BE2C (cell line): ENCODE measurements at places on chromosomes 7 and 10.

GRCh38 chr10:33279276-33279675, 55.2 kb downstream of the NRP1 start:
- DNase-seq, result peak; percentile 40

GRCh38 chr7:19369806-19370205, 224.6 kb upstream of the FERD3L start:
- no peak for DNase-seq

DNA sequence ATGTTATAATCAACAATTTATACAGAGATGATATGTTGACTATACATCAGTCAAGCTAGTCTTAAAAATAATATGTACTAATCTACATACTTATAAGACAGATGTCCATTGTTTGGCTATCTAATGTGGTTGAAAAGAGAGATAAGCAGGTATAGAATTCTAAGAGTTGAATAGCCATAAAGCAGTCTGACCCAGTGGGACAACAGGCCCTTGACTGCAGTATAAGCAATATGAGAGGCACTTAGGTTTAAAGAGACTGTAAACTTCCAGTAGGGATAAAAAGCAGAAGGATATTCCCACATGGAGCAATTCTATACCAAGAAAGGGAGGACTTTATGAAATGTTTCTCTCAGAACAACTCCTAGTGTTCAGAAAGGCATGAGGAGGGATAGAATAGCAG, 139.3 kb downstream of the ELAPOR2 start:
- no peak for DNase-seq

- DNase-seq, result no peak
These were observed 774 bp downstream of the PON2 start for GRCh38 chr7:95433952-95434556.

DNA sequence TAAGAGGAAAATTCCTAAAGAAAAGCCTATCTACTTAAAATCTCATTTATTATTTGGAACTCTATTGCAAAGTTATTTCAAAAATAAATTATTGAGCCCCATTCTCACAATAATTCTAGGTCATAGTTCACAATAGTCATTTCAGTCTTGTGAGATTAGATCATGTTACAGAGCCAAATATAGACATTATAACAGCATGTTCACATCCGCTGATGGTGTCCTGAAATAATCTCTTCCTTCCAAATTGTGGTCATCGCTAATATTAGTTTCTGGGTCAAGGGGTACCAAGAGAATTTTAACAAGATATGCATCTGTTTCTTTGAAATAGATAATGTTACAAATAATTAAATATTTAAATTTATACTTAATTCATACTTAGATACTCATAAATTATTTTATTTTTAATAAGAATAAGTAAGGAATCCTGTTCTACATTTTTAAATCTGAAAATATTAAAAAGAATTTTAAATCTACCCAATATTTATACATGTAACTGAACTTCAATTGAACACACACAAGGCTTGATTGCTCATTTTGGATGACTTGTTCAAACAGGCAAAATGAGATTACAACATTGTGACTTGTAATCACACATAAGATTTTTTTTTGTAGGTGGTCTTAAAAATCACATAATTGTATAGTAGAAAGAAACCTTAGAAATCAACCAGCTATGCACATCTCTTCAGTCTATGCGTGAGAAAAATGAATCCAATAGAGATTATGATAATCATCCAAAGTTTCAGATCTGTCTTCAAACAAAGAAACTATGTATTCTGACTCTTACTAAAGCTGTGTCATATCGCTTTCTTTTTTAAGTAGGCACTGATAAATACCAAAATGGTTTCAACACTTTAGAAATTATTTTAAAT, 13.1 kb downstream of the GNAT3 start:
- no peak for DNase-seq

- no peak for DNase-seq
These were observed 126.8 kb downstream of the WDFY4 start for GRCh38 chr10:48811461-48811860.

DNA sequence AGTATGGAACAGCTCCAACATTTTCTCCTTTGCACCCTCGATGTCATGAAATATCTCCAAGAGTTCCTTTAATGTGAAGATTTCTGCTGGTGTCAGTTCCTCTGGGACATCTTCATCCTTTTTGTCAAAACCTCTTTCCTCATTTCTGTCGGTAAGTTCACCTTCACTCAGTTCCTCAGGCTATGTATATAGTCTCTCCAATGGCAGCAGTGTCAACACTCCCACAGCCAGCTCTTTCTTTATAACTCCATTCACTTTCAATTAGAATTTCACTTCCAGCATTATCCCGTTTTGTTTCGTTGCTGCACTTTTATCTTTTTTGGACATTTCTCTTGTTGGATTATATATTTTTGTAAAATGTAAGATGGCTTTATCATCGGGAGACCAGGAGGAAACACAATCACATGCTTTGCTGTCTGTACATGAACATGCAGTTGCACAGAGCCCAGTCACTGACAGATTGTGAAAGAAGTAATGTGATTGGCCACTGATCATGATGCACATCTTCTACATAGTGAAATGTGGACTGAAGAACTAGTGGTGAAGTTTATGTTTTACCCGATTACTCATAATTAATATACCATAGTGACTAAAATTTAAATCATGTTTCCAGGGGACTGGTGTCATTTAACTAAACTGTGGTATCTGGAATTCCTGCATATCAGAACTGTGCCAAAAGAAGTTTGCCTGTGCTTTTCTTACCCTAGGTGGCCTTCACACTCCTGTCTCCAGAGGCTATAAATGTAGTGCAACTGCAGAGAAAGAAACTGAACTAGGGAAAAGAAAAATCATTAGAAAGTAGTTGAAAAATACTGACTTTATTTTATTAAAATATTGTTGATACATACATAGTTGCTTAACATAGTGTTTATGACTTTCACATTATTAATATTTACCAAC, 289.6 kb downstream of the PPP1R3A start:
- no peak for DNase-seq

DNA sequence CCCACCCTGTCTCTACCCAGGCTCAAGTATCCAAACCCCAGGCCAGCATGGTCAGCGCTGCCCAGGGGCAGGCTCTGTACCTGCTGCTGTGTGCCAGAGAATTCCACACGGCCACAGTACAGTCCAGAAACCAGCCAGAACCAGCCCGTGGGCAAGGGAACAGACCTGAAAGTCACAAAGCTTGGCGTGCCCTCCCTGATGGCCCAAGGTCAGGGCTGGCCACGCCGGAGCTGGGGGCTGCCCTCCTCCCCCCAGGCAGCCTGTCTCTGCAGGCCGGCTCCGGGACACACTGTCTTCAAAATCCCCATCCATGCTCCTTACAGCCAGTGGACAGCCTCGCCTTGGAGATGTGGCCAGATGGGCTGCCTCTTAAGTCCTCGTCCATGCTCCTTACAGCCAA, 78.4 kb downstream of the CTBP2 start:
- DNase-seq, result no peak

GRCh38 chr10:1674501-1674900, 62.8 kb downstream of the ADARB2 start:
- DNase-seq, result no peak

- DNase-seq, result no peak
These were observed 208.4 kb downstream of the DYNC1I1 start for GRCh38 chr7:95980706-95981105.

DNA sequence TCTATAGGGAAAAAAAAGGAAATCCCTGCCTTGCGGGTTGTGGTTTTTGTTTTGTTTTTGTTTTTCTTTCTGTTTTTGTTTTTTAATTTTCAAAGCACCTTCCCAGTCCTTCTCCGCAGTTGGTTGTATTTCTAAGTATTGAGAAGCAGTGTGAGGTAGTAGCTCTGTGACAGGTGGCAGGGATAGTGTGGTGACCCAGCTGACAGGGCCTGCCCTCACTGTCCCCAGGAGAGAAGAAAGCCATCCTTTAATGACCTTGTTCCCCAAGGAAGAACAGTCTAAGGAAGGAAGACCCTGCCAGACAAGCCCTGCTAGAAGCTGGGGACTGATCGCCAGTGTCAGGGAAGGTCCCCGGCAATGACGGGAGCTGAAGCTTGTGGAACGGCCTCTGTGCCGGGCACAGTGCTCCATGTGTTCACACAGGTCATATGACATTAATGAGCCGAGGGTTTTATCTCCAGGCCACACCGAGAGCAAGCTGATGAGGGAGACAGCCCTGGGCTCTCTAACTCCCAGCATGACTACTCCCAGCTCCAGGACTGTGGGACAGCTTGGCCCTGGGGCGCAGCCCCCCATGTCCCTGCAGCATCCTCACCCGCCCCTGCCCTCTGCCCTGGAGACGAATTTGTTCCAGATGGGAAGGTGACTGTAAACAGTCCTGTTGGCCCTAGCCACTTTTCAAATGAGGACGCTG, 69.0 kb upstream of the LRRC18 start:
- DNase-seq, result no peak

- no peak for DNase-seq
These were observed 422 bp downstream of the AP1S1 start for GRCh38 chr7:101154693-101155102.
